Ecto neural progenitor cell (in vitro differentiated cells): ENCODE measurements at places on chromosomes 4 and X.

DNA sequence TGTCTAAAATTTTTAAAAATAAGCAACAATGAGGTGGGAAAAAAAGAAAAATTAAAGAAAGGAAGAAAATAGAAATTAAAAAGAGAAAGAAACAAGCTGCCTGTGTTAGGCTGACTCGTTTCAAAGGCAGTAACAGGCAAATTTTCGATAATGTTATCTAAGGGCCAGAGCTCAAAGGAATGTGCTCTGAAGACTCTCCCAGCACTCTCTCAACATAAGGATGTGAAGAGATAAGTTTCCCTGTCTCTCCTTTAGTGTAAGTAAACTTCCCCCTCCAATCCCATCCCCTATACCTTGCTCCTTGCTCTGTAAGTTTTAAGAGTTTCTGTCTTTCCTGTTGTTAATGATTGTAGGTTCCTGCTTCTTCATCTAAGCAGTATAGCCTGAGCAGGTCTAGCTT is 172.8 kb downstream of the TEX13C start:
- DNase-seq, result no peak

DNA sequence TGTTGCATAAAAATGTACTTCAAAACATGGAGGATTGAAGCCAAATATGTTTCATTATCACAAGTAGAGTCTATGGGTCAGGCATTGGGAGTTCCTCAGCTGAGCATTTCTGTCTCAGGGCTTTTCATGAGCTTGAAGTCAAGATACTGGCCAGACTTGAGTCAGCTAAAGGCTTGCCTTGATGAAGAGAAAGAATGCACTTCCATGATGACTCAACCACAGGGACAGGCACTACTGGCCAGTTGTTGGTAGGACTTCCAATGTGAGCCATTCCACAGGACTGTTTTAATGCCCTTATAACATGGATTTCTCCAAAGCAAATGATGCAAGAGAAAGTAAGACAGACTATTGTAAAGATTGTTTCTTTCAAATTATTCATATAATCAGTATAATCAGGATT is 895.6 kb downstream of the RAB28 start:
- no peak for DNase-seq

GRCh38 chrX:18099745-18100144 is 120.9 kb downstream of the BEND2 start:
- DNase-seq, result no peak

GRCh38 chrX:53939127-53939526 is 105.1 kb downstream of the PHF8 start:
- no peak for DNase-seq
